ENCODE measurements at places on chromosomes 13 and 19.

GRCh38 chr19:38970664-38971532 is 4.6 kb downstream of the FBXO17 start:
- DNase-seq, result no peak

DNA sequence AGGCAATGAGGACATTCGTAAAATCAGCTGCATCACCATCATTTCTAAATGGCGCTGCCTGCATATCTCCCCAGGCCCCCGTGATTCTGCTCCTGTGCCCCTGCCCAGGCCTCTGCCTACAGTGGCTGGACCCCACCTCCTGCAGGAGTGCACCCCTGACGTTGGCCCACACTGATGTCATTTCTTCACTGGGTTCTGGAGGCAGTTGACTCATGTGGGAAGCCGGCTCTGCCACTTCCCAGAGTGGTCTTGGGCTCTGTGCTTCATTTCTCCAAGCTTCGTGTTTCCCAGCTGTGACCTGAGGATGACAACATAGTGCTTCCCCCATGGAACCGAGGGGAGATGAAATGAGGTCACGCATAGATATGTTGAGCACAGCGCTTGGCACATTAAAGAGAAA is 19.9 kb downstream of the CCNE1 start:
- no peak for DNase-seq

- DNase-seq, result no peak
Observed at GRCh38 chr13:72774019-72774418, 7.7 kb downstream of the DIS3 start.

DNA sequence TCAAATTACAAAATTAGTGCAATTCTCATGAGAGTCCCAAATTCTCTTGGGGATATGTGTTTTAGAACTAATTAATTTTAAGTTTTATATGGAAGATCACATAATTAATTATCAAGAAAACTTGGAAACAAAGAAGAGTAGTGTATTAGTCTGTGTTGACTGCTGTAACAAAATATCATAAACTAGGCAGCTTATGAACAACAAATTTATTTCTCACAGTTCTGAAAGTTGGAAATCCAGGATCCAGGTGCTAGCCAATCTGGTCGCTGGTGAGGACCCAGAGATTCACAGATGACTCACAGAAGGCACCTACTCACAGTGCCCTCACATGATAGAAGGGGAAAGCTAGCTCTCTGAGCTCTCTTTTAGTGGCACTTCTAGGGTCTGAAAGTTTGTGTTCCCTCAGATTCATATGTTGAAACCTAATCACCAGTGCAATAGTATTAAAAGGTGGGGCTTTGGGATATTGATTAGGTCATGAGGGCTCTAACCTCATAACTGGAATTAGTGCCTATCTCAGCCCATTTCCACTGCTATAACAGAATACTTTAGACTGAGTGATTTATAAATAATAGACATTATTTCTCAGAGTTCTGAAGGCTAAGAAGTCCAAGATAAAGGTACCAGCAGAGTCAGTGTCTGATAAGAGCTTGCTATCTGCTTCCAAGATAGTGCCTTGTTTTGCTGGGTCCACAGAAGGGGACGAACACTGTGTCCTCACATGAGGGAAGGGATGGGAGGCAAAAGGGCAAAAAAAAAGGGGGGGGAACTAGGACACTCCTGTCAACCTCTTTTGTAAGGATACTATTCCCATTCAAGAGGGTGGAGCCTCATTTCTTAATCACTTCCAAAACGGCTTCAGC is 1.5 kb upstream of the ARGLU1 start:
- DNase-seq, result no peak

GRCh38 chr19:54172471-54173358 is at the start of gene TMC4:
Gene TMC4 (minus strand): TSS chr19:54173160. CDS start chr19:54173117, 43 bp downstream.
- no peak for DNase-seq

DNA sequence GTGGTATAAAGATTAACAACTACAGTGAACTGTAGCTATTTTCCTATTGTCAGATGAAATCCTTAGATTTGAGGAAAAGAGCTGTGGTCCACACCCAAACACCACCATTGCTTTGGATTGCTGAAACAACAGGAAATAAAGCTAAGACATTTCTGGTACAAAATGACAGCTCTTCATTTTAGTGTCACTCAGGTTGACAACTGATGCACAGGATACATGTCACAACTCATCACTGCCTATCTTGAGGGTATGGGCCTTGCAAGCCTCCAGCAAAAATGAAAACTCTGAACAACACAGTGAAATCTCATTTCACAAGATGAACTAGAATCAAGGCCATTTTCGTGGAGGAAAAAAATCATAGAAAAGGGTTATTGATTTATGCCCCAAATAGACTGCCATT is 339.7 kb downstream of the ITGBL1 start:
- DNase-seq, result no peak

DNA sequence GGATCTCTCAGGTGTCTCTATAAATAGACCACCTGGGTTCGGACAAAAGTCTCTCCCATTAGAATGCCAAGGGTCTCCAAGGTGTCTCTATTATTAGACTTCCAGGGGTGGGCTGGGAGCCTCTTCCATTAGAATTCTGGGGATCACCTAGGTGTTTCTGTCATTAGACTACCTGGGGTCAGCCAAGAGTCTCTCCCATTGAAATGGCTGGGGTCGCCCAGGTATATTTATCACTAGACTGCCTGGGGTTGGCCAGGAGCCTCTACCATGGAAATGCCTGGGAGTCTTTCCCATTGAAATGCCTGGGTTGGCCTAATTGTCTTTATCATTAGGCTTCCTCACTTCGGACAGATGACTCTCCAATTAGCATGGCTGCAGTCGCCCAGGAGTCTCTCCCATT is 1565.5 kb downstream of the UQCRFS1 start:
- no peak for DNase-seq

- DNase-seq, result no peak
Observed at GRCh38 chr13:79328510-79328909, 77.5 kb downstream of the RBM26 start.

- DNase-seq, result no peak
Observed at GRCh38 chr13:27621116-27621365, 651 bp upstream of the POLR1D start.

GRCh38 chr13:35857769-35858168 is 273.4 kb downstream of the DCLK1 start:
- no peak for DNase-seq

GRCh38 chr13:93851236-93851635 is 624.6 kb downstream of the GPC6 start:
- no peak for DNase-seq

GRCh38 chr13:26965952-26966700 is 205.5 kb downstream of the USP12 start:
- DNase-seq, result no peak

DNA sequence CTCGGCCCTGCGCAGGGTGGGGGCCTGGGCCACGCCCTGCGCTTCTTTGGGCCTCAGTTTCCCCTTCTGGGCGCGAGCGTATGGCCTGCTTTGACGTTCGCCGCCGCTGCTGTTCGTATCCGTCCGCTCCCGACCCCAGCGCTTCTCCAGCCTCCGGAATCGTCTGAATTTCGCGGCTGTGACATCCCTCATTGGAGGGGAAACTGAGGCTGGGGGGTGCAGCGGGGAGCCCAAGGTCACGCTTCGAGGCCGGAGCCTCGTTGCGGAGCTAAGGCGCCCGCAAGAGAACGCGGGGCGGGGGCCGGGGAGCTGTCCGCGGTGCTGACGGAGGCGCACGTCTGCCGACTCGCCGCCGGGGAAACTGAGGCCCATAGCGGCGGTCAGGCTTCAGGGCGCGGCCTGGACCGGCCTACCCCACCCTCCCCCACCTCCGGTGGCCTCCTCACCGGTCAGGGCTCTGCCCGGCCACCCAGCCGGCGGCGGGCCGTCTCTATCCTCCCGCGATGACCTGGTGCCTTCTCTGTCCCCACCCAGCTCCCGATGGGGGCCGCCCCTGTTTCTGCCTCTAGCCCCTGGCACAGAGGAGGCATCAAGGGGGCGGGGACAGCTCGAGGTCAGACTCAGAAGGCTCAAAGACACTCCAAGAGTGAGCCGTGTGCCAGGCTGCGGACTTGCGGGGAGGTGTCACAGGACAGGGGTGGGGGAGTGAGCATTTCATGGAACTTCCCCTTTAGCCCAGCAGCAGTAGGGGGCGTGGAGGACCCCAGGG is 3.0 kb upstream of the APC2 start:
- DNase-seq, result no peak

DNA sequence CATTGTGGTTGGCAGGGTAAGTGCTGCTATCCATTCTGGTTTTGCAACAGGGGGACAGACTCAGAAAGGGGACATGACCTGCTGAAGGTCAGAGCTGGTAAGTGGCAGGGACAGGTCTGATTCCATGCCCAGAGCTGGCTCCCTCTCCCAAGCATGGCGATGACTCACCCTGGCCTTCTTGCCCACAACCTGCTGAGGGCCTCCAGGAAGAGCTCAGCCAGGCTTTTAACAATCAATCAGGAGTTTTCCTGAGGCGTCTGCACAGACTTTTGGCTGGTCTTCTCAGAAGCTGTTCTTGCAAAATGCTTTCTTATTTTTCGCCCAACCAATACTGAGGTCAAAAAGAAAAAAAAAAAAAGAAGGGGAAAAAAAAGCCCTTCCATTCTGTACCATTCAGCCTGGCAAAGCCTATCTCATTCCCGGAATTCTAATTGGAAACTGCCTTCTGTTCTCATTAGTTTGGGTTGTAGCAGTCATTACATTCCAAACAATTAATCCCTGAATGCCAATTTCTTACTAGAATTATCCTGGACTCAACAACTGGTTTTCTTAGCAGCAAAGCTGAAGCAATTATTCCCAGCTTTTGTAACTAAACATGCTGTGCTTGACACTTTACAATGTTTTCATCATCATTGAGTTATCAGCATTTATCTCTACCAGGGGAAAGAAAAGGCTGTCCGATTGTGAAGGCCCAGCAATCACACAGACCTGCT is 17.7 kb downstream of the SIAH3 start:
- no peak for DNase-seq

DNA sequence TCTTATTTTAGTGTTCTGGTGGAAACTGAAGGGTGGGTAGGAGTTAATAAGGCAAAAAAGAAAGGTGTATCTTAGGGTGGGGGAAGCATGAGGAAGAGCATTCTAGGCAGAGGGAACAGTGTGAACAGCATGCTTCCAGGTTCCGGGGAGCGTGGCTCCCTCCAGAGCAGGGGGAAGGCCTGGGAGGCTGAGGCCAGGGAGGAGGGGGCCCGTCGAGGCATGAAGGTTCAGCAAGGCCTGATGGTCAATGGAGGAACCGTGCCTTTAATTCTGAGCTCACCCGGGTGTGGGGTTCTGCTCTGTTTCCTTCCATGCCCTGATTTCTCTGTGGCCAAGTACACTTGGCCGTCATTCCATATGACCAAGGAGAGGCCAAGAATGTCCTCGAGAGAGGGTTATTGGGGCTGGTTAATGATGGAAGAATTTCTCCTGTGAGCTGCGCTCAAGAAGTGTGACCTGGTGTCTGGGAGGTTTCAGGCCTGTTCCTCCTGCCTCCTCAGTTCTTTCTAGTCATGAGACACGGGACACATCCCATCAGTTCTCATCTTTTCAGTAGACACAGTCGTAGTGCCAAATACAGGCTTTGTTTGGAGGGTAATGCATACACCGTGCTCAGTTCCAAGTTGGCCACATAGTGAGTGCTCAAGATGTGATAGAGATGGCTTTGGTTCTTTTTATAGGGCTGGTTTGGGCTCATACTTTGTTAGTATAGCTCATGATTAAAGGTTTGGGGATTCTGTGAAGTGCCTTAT is 73.6 kb downstream of the SIPA1L3 start:
- no peak for DNase-seq

DNA sequence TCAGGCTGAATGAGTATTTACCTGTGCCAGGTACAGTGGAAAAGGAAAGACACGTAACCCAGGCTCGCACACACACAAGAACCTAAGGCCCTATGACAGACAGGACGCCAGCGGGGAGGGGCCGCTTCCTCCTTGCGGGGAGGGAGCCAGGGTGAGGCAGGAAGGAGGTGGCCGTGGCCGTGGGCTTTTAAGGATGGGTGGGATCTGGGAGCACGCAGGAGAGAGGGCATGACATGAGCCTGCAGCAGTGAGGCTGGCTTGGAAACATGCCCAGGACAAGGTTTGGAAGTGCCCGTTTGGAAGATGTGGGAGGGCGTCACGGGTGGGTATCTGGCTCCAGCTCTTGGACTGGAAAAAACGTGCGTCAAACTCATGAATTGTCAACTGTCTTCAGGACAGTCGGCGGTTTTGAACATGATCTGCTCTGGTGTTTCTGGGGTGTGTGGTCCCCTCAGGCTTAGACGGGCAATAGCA is 20.1 kb downstream of the SH3GL1 start:
- peak; percentile 58 for DNase-seq

- no peak for DNase-seq
Observed at GRCh38 chr13:109880371-109881346, 94.3 kb upstream of the IRS2 start.

DNA sequence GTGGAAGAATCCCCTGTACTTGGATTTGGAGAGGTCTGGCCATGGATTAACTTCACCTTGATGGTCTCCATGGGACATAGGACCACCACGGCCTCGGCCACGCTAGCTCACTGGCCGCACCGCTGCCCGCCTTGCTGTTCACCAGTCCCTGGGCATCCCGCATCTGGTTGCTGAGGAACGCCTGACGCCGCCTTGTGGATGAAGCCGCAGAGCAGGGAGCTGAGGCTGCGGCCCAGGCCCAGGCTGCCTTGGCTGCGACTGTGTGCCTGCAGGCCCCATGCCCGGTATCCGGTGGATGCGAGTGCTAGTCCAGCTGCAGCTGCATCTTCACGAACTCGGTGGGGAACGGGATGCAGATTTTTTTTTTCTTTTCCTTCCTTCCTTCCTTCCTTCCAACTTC is 1407.1 kb downstream of the UQCRFS1 start:
- DNase-seq, result no peak

GRCh38 chr19:32363175-32363574 is 17.8 kb downstream of the ZNF507 start:
- DNase-seq, result no peak

DNA sequence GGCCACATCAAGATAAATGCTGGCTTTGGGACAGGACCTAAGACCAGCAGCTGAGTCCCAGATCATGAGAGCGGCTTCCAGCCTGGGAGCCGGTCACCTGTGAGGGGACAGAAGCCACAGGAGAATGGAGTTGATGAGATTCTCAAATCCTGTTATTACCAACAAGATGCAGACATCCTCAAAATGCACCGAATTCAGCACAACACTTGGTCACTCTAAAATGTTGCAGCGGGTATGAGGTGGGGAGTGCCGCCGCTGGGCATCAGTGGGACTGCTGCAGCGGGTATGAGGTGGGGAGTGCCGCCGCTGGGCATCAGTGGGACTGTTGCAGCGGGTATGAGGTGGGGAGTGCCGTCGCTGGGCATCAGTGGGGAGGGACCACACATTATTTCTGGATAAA is 21.2 kb downstream of the RANBP3 start:
- no peak for DNase-seq

GRCh38 chr13:108711386-108711785 is 82.0 kb downstream of the MYO16 start:
- no peak for DNase-seq

DNA sequence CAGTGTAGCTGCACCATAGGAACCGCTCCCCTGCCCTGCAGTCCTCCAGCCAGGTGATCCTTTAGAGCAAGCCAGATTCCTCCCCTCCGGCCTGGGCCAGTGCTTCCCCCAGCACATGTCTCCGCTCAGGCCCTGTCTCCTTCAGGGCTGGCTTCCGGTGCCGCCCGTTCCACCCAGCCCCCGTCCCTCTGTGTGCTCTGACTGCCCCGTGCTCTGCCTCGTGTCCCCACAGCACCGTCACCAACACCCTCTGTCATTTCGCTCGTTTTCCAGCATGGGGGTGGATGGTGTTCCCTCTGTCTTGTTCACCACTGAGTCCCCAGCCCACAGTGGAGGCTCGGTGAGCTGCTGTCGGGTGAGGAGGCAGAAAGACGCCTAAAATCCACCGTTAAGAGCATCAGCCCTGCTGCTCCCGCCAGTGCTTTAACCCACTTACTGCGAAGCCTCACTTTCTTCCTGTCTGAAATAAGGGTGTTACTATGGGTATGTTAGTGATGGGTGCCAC is 54.5 kb downstream of the TSSK6 start:
- DNase-seq, result peak; percentile 82

- DNase-seq, result no peak
Observed at GRCh38 chr13:73603646-73604045, 530.6 kb downstream of the KLF12 start.
